Activated CD4-positive, alpha-beta memory T cell treated with anti-CD3 and anti-CD28 coated beads, Interleukin-2, amount 10 ng/mL, durations not matched to agents 7 days and 5 days (primary cell): ENCODE measurements at places on chromosomes 6 and 20.
A peak's percentile ranks its signal among the peaks of the same experiment; 100 is the strongest.

GRCh38 chr6:105179244-105180065, at the start of gene POPDC3:
POPDC3 (minus strand) TSS chr6:105180014; CDS start chr6:105161909, 18,105 bp downstream.
- no peak for DNase-seq

DNA sequence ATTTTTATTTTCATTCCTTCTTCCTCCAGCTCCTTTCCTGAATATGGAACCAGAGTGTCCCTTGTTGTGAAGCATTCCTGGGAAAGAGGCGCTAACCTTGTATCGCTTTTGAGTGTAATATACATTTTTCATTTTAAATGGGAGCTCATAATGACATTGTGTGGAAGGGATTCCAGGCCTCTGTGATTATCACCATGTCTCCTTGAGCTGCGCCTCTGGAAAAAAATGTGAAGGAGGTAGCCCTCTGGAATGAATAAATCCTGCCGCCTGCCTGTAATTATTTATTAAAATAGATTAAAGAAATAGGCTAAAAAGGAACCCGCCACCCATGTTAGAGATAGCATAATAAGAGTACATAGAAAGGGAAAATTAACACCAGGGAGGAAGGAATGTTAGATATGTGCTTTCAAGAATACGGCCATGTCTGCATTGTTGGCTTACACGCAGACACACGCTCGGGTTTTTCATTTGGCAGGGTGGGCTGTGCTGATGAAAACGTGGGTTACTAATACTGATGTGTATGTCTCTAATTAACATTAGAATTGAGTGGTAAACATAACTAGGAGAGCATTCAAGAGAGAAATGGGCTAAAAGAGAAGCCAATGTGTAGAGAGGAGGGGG, 138.5 kb downstream of the LINC00237 start:
- no peak for DNase-seq

GRCh38 chr6:24283043-24283985, 74.5 kb downstream of the DCDC2 start:
- peak; percentile 26 for DNase-seq

- DNase-seq: no peak
These were observed 72.0 kb downstream of the SOX4 start for GRCh38 chr6:21665392-21666200.

DNA sequence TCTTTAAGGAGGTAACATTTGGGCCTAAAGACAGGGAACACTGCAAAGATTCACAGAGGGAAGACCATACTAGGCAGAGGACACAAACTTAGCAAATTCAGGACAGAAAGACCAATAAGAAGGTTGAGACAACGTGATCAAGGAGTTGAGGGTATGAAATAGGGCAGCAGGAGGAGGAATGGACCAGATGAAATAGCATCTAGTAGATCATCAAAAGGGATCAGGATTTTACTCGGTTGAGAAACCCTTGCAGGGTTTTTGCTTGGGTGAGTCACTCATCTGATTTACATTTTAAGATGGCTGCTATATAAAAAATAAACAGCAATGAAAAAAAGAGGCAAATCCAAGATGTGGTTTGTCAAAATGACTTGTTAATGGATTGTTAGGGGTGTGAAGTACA, 4.7 kb downstream of the BCLAF1 start:
- DNase-seq: no peak

DNA sequence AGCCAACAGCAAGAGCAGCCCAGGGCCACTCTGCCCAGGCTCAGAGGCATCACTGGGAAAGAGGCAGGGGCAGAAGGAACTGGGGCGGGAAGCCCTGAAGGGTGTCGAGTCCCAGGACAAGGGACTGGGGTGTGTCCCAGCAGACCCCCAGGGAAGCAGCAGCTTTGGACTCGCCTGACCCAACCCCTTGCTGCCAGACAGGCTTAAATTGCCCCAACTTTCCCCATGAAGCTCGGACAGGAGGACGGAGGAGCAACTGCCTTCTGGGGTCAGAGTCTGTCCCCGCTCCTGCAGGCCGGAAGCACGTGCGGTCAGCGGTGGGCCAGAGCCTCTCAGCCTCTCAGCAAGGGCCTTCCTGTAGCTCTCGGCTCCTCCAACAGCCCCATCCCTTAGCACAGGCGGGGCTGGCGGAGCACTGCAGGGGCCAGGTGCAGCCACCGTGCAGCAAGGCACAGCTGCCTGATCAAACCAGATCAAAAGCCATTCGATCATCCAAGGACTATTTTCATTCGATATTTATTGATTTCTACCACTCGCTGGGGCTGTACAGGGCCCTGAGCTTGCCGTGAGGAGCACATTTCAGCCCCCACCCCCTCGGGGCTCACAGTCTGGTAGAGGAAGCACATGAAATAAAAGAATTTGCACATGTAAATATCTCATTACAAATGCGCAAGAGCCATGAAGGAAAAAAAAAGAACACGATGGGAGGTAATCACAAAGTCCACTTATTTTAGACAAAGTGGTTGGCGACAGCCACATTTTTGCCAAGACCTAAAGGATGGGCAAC, 31.8 kb upstream of the STX16 start:
- DNase-seq: no peak

- no peak for DNase-seq
These were observed 228.6 kb downstream of the PREX1 start for GRCh38 chr20:48599106-48599747.

DNA sequence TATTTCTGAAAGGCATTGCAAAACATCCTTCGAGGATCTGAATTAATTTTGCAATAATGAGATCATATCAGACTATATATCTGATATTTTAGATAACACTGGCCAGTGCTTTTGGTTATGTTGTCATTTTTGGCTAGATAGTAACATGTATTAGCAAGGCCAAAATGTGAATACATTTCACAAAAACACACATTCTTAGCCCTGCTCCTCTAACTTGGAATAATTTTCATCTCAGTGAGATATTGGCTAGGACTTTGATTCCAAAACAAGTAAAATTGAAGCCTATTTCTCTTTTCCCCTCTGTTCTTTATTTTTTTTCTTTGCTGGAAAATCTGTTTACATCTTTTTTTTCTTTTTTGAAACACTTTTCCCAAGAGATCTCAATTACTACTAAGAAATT, 466.8 kb upstream of the CDH4 start:
- no peak for DNase-seq

GRCh38 chr20:25548613-25549086, 36.7 kb downstream of the NINL start:
- DNase-seq: no peak

GRCh38 chr20:19212469-19212815, at the start of gene SLC24A3:
SLC24A3 (plus strand) TSS chr20:19212642.
- DNase-seq: no peak

GRCh38 chr6:159513914-159514313, 179.1 kb downstream of the SOD2 start:
- no peak for DNase-seq

DNA sequence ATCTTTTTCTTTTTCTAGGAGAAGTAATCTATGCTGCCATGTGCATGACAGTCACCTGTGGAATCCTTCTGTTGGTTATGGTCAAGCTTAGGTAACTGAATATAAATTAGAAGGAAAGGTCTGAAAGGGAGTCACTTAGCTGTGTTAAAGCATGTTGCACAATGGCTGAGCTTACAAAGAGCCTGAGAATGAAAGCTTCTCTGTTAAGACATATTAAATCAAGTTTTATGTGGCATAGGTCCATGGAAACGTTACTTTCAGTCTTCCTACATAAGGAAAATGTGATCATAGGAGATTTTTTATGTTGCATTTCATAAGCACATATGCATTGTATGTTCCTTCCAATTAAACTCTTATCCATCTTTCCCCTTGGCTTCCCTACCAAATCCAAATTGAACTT, 72.1 kb downstream of the GFRAL start:
- DNase-seq: no peak

GRCh38 chr6:128415387-128415786, 105.0 kb downstream of the PTPRK start:
- no peak for DNase-seq

DNA sequence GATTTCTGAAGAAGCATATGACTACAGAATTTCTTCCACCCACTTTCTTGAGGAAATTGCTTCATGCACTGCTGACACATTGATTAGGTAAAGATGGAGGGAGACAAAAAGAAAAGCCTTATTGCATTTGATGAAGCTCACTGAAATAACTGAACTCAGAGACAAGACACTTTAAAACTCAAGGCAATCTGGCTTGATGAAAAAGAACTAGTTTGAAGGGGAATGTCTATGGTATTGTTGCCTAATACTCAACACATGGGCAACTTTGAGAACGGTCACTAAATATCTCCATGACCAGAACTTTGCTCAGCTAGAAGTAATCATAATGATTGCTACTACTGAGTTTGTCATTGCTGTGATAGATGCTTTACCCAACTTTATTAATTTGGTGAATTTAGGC, 38.1 kb downstream of the HTR1B start:
- DNase-seq: no peak

DNA sequence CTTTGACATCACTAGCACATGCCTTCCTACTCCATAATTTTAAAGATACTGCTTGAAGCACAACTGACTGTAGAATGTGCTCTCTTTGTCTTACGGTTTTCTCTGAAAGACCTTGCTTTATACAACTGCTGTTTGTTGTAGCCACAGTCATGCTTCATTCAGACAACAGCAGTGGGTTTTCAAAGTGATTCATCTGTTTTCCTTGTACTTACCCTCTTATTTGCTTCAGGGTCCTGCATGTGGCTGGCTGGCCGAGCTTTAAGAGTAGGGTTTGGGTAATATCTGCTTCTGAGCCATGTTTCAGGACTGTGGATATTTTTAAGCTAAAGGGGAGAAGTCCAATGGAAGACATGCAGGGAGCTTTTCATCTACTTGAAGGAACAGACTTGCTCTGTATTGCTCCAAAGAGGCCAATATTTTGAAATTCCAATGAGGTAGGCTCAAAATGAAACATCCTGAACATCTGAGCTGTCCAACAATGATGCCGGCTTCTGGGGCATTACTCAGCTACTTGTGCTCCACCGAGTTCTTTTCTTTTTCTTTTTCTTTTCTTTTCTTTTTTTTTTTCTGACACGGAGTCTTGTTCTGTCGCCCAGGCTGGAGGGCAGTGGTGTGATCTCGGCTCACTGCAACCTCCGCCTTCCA, 160.2 kb upstream of the SGK1 start:
- DNase-seq: no peak

DNA sequence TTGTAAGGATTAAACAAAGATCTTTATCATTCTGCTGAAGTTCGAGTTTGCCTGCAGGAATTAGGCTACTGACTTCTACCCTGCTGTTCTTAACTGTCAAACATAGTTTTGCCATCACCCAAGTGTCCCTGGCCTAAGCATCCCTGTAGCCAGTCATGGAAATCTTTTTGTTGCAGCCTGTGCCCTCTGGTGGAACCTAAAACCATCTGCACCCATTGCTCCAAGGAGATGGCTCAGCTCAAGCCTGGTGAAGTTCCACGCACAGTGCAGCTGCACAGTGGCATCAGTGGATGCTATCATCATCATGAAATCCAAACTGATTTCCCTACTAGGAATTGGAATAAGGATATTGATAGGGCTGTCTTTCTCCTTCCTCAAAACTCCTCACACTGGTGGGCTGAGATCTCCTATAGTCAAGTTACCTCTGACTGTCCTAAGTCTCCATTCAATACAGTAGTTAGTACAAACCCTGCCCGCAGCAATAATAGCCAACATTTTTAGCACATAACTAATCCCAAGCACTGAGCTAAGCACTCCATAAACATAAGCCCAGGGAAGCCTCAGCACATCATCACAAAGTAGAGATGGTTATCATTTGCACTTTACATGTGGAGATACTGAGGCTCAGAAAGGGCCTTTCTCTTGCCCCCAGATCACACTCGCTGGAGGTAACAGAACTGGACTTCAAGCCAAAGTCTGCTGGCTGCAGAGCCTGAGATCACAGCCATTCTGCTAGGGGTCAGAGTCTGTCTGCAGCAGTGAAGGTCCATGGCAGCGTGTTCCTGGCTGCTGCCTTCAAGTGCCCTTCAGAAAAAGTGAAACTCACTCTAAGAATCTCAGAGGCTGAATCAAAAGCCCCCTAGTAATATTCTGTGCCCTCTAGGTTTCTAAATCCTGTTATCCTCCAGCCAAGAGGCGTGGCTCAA, 77.2 kb upstream of the MC3R start:
- no peak for DNase-seq

DNA sequence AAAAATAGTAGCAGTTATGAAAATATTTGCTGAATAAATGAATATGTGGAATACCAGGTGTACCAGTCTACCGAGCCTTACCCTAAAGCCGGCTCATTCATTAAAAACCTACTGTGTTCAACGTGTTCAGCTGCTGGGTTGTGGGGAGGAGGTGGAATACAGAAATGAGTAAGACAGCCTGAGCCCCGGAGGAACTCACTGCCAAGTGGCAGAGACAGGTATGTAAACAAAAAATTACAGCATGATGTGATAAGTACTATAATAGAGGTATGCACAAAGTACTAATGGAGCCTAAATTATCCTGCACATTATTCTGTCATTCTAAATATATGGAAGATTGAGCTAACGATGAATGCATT, 6.8 kb upstream of the ADTRP start:
- peak; percentile 59 for DNase-seq

DNA sequence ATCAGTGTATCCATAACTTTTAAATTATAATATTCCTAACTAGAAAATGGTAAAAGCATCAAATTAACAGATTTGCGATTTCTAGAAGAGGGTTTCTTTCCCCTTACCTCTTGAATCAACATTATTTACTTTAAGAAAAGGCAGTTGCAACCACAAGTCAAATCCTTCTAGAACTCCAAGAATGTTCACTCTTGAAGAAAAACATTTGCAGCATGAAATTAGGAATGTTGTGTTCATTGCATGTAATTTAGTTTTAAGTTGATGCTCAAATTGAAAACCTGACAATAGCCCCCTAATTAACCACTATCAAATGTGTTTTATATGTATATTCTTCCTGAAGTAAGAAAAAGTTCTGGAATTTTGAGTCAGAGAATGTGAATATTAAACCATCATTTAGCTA, 2.3 kb upstream of the REV3L start:
- no peak for DNase-seq

- no peak for DNase-seq
These were observed 297.9 kb upstream of the SOX4 start for GRCh38 chr6:21295506-21296240.

DNA sequence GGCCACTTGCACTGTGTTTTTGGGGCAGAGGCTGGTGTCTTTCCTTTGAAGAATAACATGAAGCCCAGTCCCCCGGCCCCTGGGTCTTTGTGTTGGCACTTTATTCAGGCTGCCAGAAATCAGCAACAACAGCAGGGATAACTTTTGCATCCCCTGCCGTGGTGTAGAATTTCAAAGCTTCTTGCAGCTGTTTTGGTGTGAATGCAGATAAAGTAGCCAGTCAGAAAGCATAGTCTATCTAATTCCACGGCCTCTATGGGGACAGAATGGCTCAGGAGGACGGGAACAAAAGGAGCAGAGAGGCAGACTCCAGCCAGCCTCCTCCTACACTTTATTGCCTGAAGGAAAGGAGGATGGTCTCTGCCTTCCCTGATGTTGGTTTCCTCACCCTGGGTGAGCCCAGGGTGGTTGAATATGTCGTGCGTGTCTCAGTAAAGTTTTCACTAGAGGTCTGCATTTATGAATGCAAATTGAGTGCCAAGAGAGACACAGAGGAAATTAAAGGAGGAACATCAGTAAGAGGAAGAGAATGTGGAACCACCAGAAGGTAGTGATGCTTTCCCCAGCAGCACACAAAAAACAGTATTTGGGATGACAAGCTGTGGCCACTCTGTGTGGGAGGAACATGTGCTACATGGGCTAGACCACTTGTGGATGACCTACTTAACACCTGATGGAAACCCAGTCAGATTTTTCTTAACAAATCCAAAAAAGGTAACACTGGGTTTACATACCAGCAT, 125.9 kb upstream of the TRAF3IP2 start:
- DNase-seq: no peak

- DNase-seq: no peak
These were observed 125.1 kb upstream of the SOX4 start for GRCh38 chr6:21468461-21468860.
